ENCODE measurements at places on chromosomes 11 and 22.

- no peak for DNase-seq
Observed at GRCh38 chr11:89490981-89491690, at the start of gene NOX4. Gene NOX4, minus strand, starts transcription at chr11:89491375. Its CDS starts 129 bp downstream, at chr11:89491246.

GRCh38 chr11:119532551-119532950 is 109.6 kb upstream of the THY1 start:
- DNase-seq: no peak

DNA sequence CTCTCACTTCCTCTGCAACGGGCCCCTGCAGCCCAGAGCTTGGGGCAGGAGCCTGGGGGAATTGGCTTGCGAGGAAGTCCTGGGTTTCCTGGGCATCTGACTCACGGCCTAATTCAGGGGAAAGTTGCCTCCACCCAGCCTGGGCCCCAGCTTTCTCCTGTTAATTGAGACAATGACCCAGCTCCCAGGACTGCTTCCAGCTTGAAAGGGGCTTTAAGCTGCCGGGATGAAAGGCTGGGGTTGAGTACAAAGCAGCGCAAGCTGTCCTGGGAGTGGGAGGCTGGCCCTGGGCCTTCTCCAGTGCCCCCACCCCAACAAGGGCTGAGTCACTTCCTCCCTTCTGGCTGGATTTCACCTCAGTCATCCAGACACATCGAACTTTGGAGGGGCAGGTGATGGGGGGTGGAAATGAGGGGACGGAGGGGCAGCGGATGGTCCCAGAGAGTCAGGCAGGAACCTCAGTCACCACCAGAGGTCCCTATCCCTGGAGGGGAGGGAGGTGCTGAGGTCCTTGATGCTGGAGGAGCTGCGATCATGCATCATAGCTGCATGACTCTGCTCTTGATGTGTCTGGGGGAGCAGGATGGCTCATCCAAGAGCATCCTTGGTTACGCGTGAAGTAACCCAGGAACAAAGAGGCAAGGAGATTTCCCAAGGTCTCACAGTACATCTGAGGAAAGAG is 30.1 kb upstream of the OAF start:
- DNase-seq: no peak

GRCh38 chr11:126378763-126379162 is 23.3 kb downstream of the ST3GAL4 start:
- no peak for DNase-seq

- DNase-seq: no peak
Observed at GRCh38 chr11:47295385-47295784, 25.5 kb downstream of the MADD start.

GRCh38 chr11:125457814-125458343 is 38.2 kb downstream of the FEZ1 start:
- peak; percentile 24 for DNase-seq

DNA sequence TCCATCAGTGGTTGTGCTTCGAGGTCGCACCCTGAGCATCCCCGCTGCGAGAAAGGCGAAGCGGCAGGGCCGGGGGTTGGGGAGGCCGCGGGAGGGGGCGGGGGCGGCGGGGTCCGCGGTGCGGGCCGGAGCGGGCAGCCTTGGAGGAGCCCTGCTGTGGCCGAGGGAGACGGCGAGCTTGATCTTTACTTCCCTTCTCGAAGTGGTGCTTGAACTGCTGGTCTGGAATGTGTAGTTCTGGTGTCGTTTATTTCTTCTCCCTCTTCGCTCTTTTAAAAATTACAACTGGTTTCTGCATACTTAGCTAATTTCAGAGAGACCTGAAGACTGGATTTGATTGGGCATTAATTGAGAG is 1.1 kb downstream of the APLP2 start:
- DNase-seq: no peak

GRCh38 chr11:16296273-16296672 is 60.1 kb downstream of the SOX6 start:
- no peak for DNase-seq
